Psoas muscle (tissue), 8 donors: ENCODE measurements at places on chromosomes 7 and 10.

DNA sequence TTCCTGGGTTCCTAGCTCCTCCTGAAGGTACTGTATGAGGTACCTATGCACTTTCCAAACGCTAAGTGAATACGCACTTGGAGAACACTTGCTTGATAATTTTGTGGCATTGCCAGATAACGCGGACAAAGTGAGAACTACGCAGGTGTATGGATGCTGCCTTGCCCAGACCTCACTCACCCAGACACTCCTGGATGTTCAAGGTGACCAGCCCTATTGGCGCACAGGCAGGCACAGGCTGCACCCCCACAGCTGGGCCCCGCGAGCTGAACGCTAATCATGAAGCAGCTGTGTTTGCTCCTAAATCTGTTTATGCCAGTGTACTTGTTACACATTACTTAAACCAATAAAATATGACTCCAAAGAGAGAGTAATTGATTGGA is 27.3 kb downstream of the DIP2C start:
- DNase-seq = no peak

DNA sequence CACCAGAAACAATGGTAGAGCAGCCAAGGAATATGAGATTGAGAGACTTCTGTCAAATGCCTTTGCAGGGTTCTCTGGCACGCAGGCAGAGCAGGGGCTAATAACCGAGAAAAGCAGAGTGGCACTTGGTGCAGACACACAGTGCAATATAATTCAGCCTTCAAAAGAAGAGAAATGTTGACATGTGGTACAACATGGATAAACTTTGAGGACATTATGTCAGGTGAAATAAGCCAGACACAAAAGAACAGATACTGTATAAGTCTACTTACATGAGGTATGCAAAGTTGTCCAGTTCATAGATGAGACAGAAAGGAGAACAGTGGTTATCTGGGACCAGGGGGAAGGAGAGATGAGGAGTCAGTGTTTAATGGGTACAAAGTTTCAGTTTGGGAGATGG is 41.8 kb downstream of the ITIH5 start:
- DNase-seq = no peak

DNA sequence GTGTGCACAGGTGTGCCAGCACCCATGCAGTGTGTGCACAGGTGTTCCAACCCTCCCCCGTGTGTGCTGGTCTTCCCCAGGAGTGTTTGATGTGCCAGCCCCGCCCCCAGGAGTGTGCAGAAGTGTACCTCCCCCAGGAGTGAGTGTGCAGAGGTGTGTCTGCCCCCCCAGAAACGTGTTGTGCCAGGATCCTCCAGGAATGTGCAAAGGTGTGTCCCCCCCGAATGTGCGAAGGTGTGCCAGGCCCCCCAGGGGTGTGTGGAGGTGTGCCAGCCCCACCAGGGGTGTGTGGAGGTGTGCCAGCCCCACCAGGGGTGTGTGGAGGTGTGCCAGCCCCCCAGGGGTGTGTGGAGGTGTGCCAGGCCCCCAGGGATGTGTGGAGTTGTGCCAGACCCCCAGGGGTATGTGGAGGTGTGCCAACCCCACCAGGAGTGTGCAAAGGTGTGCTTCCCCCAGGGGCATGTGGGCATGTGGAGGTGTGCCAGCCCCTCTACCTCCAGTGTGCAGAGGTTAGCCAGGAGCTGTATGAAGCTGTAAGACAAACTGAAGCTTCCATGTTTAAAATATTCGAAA is 33.2 kb downstream of the CHST15 start:
- no peak for DNase-seq

DNA sequence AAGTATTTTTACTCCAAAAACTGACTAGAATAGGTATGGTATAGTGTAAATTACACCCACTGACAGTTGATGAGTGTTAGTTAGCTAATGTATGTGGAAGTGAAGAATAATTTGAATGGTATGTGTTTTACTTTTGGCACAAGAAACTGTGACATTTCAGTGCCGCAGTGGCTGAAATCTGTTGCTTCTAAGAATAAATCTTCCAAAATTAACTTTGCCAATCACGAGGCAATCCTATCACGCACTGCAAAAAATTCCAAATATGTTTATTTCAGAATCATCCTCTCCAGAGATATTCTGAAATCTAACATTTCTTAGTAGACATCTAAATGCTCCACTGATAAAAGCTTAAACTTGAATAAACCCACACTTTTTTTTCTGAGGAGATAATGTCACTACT is 61.2 kb downstream of the PCLO start:
- DNase-seq = no peak

GRCh38 chr10:93742633-93743349 is 14.9 kb upstream of the LGI1 start:
- no peak for DNase-seq

GRCh38 chr10:102657984-102658724 is 13.9 kb downstream of the TRIM8 start:
- peak; percentile 48 for DNase-seq

DNA sequence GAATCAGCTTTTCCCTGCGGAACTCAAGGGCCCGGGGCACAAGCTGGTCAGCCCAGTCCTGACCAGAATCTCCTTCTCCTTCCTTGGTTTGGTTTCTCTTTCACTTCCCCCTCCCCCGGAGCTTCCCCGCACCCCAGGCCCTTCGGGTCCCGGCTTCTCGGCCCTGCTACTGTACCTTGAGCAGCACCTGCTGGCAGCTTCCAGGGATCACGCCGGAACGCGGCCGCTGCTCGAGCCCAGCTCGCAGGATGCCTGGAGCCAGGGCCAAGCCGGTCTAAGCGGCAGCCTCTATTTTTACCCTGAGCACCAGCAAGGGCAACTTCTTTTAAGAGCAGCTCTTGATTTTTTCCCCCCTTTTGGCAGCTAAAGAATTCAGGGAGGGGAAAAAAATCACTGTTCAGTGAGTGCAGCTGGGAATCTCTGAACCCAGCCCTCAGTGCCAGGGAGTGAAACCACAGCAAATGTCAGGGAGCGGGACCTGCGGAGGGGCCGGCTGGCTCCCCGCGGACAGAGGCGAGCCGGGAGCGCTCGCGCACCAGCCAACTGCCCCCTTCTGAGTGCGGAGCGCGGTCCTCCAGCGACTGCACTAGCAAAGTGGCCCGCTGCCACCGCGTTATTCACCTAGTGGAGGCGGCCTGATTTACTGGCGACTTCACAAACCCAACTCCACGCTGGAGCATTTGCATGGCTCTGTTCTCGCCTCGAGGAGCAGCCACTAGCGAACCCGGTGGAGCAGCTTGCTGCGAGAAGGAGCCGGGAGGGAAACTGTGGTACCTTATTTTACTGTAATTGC is 2.4 kb upstream of the INHBA start:
- DNase-seq = peak; percentile 83

GRCh38 chr10:89019569-89020327 is 29.1 kb downstream of the FAS start:
- DNase-seq = no peak

GRCh38 chr7:85186083-85186520 is 754 bp downstream of the SEMA3D start:
- peak; percentile 16 for DNase-seq
